ENCODE measurements at places on chromosomes 2 and 18.
A peak's percentile ranks its signal among the peaks of the same experiment; 100 is the strongest.

GRCh38 chr2:133434959-133435668 is 133.1 kb downstream of the NCKAP5 start:
- no peak for DNase-seq

DNA sequence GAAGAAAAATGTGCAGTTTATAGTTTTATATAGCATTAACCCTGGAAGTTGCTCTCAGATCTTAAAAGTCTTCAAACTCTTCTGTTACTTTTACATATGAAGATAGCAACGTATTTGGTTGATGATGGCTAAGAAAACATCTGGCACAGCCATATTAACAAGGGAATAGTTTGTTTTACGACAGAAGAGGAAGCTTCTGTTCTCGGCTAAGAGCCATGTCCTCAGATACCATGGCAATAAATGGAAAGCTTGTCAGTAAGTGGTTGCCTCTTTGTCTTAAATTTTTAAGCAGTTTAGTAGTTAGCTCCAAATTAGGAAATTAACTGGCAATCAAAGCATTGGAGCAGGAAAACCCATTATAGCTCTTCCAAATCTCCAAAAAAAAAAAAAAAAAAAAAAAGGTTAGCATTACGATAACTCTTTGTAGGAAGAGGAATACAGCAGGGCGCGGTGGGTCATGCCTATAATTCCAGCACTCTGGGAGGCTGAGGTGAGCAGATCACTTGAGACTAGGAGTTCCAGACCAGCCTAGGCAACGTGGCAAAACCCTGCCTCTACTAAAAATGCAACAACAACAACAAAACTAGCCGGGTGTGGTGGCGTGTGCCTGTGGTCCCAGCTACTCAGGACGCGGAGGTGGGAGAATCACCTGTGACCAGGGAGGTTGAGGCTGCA is 4.5 kb upstream of the STON1 start:
- DNase-seq = no peak

DNA sequence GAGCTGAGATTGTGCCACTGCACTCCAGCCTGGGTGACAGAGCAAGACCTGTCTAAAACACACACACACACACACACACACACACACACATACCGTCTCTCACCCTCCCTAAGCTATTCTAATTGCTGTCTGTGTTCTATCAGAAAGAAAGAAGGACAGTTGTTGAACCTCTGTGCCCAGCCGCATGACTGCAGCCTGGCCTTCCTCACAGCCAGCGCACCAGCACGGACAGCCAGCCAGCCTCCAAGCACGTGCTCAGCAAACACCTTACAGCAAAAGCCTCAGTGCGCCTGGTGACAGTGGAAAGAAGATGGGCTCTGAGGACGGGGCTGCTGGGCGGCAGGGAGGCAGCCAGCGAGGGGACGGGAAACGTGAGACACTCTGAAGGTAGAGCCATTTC is 58.0 kb downstream of the ZNF516 start:
- DNase-seq = no peak

- peak; percentile 7 for DNase-seq
Observed at GRCh38 chr2:76953733-76954347, 568.3 kb downstream of the LRRTM4 start.

- no peak for DNase-seq
Observed at GRCh38 chr2:105683011-105683492, 61.7 kb upstream of the NCK2 start.

DNA sequence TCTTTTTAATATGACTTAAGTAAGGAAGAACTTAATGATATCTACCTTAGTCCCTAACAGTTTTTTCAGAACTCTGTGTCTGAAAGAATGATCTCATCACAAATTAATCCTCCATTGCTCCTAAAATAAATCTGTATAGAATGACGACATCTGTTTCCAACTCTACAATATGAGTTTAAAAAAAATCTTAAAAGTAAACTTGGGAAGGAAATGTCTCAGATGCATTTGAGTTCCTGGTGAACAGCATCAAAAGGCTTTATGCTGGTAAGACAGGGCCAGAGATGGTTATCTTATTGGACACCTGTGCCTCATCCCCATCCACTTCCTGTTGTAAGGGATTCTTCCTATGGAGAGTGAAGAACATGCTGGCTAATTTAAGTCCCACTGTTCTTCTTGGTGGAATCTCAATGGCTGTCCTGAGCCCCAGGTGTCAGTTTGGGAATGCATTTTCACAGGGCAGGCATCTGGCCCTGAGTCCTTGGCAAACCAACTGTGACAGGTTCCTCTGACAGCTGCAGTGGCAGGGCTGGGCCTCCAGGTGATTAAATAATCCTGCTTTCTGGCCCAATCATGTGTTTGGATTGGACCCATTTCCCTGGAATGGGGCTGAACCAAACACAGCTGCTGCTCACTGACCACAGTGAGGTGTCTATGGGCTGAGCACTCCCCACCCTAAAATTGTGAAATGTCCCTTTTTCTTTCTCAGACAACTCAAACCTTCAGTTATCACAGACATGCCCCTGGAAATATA is 12.9 kb upstream of the NCKAP5 start:
- DNase-seq = no peak

DNA sequence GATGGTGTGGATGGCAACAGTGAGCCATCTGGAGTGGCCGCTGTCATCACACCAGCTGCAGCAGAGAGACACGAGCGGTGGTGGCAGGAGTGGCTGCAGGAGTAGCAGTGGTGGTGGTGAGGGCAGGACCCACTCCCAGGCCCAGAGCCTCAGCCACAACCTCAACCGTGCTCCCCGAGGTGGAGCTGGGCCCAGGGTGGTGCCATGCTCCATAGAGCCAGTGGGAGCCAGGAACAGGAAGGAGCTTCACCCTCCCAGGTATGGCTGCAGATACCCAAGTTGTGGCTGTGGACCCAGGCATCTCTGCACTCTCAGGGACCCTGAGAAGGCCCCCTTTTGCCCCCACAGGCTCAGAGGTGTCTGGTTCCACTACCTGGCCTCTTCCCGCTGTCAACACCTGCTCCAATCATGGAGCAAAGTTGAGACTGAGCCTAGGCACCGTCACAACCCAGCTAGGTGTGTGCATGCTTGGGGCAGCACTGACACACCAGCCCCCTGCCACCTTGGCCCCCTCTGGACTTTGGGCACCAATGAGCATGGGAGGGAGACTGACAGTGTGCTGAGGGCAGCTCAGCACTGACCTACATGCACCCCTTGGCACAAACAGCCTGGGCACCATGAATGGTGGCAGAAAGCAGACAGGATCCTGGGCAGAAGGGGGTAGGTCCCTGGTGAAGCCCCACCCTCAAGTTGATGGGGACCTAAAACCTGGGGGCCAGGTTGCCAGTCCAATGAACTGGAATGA is 188.9 kb downstream of the NDUFA10 start:
- DNase-seq = no peak

DNA sequence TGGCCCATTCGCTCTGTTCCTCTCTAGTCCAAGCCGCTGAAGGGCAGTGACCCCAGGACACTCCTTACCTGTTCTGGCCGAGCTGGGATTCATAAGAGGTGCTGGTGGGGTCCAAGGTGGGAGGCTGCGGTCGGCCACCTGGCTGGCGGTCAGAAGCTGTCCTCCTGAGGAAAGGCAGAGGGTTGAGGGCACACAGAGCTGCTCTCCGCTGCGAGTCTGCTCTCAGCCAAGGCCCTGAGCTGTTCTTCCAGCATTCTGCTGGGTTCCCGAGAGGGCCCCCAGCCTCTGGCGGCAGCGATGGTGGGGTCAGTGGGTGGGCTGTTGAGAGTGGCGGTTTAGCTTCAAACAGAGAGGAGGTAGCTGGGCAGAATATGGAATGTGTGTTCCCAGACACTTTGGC is 3.8 kb downstream of the PCARE start:
- no peak for DNase-seq

DNA sequence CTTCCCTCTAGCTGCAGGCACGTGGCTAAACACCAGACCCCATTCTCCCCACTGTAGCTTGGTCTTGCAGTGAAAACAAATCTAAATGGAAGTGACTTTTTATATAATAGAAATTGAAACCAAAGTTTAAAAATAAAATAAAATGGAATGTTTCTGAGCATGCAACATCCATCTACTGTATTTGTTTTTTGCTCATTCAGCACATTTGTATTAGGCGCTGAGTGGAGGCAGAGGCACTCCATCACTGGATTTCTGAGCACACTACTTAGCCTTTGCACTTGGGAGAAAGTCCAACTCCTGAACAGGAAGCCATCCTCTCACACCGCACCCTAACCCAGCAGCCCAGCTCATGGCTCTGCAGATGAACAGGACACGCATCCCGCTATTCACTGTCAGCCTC is 37.8 kb upstream of the POU3F3 start:
- no peak for DNase-seq

GRCh38 chr2:240400371-240401161 is 34.9 kb upstream of the GPC1 start:
- no peak for DNase-seq

All from GM13977 (cell line).